Brain pericyte (primary cell): ENCODE measurements at places on chromosomes 3 and 15.

GRCh38 chr15:50837256-50837770, 71.2 kb upstream of the AP4E1 start:
- DNase-seq: no peak

- DNase-seq: no peak
Measured at GRCh38 chr15:39031596-39031995, 467.0 kb upstream of the RASGRP1 start.

DNA sequence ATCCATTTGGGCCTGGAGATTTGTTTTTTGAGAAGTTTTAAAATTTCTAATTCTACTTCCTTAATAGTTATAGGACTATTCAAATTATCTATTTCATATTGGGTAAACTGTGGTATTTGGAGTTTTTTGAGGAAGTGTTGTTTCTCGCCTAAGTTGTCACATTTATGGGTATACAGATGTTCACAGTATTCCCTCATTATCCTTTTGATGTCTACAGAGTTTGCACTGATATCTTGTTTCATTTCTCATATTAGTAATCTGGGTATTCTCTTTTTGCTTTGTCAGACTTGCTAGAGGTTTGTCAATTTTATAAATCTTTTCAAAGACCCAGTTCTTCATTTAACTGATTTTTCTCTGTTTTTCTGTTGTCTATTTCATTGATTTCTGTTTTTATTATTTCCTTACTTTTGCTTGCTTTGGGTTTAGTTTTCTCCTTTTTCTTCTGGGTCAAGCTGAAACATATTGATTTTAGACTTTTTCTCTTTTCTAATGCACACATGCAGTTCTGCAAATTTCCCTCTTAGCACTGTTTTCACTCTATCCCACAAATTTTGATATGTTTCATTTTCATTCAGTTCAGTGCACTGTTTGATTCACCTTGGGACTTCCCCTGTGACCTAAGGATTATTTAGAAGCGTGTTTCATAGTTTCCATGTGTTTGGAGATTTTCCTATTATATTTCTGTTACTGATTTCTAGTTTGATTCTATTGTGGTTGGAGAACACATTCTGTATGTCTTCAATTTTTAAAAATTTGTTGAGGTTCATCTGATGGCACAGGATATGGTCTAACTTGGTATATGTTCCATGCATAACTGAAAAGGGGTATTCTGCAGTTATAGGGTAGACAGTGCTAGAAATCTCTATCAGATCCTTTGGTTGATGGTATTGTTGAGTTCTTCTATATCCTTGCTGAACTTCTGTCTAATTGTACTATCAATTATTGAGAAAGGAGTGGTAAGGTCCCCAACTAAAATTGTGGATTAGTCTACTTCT, 79.6 kb downstream of the SUMF1 start:
- no peak for DNase-seq

GRCh38 chr3:121330634-121331033, 215.2 kb downstream of the POLQ start:
- DNase-seq: no peak

DNA sequence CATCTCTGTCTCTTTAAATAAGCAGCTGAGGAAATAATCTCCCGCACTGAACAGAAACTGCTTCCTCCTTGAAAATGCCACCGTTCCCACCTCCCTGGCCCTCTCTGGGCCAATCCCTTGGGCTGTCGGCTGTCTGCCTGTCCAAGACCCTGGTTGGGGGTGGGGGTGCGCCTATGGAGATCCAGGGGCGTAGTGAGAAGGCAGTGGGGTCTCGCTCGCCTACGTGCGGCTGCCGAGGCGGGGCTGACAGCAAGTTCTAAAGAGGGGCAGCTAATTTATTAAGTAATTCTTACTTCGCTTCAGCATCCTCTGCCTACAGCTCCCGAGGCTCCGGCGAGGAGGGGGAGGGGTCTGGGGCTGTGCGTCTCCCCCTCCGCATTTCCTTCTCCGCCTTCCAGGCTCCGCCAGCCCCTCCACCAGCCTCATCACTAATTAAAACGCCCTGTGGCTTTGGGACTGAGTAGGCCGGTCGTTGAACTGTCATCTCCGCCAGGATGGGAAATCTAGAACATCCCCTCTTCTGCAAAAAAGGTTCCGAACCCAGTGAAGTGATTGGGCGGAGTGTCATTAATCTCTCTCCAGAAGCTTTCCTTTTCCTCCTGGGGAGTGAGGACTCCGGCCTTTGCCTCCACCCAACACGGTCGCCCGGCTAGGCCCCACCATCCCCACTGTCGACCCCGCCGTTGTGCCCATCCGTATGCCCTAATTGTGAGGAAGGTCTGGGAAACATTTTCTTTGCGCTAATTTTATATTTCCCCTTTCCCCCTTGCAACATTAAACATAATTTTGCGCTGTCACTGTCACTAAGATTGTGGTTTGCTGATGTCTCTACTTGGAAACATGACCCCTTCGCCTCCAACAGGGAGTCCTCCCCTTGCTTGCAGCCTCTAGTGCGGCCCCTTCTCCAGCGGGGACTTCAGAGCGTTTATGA, 16.9 kb downstream of the NR2F2 start:
- DNase-seq: no peak

- no peak for DNase-seq
Measured at GRCh38 chr3:169602482-169602881, 61.0 kb downstream of the MECOM start.

GRCh38 chr15:33086500-33087121, 107.9 kb downstream of the FMN1 start:
- no peak for DNase-seq

DNA sequence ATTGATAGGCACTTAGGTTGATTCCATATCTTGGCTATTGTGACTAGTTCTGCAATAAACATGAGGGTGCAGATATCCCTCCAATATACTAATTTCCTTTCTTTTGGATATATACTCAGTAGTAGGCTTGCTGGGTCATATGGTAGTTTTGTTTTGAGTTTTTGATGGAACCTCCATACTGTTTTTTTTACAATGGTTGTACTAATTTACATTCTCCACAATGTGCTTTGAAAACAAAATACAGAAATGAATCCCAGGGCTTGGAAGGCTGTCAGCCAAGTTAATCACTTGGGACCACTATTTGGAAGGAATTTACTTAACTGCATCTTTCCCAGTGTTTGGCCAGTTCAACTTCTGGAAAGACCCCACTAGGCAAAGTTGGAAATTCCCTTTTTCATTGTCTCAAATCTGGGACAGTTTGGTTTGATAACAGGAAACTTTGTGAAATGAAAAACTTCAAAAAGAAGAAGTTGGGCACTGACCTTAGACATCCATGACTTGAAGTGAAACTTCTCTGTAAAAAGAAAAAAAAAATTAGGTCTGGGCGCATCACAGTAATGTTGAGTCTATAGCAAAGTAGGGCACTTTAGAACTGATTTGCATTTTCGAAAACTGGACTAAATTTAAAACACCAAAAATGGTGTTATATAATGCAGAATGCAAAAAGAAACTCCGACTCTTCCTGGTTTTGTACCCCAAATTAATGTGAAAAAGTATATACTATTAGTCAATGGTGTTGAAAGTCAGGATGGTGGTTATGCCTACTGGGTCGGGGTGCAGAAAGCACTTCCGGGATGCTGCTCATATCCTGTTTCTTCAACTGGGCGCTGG, 6.0 kb downstream of the CTSH start:
- no peak for DNase-seq

- no peak for DNase-seq
Measured at GRCh38 chr3:23396746-23397145, 193.6 kb downstream of the UBE2E2 start.

GRCh38 chr3:126835472-126836219, 131.6 kb downstream of the CHCHD6 start:
- DNase-seq: no peak

DNA sequence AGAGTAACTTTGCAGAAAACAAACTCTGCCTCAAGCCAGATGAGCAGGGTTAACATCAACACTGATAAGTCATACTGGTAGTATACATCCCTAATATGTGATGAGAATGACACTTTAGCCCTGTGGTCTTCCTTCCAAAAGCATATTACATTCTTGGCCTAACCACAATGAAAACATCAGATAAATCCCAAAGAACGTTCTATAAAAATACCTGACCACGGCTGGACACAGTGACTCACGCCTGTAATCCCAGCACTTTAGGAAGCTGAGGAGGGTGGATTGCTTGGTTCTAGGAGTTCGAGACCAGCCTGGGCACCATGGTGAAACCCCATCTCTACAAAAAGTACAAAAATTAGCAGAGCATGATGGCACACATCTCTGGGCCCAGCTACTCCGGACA, 4.7 kb downstream of the TMCC1 start:
- peak; percentile 42 for DNase-seq

DNA sequence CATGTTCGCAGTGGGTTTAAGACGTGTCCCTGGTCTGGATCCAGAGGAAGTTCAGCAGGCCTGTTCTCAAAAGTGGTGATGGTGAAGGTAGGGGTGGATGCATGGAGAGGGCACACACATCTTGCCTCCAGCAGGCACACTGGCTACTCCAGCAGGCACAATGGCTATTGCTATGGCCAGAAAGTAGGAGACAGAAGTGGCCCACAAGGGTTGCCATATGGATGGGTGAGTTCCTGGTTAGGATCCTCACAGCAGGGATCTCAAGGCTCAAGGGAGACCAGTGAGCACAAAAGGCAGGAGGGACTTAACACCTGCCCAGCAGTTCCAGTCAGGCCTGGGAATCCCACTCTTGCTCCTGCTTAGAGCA, 107.9 kb downstream of the LRIG1 start:
- no peak for DNase-seq

GRCh38 chr15:55654561-55655031, 66.5 kb upstream of the PYGO1 start:
- DNase-seq: no peak

DNA sequence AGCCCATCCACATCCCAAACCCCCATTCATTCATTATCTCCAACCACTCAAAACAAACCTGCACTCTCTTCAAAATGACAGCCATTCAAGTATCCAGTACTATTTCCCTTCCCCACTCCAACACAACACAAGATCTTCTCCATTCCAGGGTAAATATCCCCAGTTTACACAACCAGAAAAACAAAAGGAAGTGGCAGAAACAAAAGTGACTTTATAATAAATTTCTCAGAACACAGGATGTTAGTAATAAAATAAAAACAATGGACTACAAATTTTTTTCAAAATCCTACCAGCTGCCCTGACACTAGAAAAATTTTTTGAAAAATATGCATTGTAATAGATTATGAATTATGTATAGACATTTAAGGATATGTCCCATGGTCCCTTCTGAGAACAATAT, 14.2 kb downstream of the CPA3 start:
- no peak for DNase-seq

DNA sequence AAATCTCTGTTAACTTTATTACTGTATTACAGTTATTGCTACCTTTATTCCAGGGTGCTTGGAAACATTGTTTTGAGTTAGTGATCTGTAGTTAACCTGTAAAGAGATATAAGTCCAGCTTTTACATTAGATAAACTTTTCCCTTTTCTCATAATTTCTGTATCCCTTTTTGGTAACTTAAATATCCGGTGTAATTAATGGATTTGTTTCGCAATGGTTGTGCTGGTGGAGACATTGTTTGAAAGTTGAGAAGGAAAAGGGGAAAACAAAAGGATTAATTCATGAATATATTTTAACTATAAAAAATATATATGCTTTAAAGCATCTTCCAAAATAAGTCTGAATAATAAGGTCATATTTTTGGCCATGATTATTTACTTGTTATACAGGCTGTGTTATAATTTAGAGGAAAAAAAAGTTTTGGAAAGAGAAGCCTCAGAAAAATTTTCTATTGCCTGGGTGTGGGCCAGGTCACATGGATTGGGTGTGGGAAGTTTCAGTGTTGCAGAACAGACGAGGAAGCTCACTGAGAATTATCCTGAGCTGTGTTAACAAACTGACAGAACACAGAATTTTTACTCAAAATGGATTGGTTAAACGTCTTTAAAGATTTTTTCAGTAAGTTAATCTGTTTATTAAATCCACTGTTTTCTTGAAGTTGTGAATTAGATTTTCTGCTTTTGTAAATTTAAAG, 27.7 kb upstream of the IL20RB start:
- no peak for DNase-seq

- DNase-seq: no peak
Measured at GRCh38 chr3:123667784-123668183, 82.9 kb upstream of the HACD2 start.

- no peak for DNase-seq
Measured at GRCh38 chr3:94596141-94596540, 533.3 kb downstream of the NSUN3 start.

GRCh38 chr3:188342991-188343732, 189.2 kb downstream of the LPP start:
- DNase-seq: no peak

DNA sequence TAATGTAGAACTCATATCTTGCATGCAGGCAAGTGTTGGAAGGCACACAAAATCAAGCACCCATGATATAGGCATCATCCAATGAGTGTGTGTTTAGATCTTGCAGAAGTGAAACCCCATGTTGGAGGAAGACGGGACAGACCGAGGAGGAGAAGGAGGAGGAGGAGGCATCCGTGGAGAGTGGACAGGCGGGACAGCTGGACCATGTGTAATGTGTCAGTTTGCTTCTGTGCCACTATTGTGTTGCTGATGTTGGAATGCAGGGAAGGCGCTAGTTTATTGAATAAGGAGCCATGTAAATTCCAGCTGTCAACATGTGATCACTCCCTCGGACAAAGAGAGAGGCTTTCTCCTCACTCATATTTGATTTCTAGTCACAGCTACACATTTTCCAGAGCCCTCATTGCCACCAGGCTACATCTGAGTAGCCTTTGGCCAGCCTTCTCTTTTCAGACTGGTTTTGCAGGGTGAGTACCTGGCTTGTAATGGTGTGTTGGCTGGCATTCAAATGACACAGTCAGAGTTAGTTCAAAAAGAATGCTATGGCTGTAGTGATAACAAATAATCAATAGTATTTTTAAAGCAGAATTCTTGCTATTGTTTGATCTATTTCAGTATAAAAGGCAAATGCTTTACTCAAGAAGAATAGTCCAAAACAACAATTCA, 1037.6 kb upstream of the NR2F2 start:
- no peak for DNase-seq

DNA sequence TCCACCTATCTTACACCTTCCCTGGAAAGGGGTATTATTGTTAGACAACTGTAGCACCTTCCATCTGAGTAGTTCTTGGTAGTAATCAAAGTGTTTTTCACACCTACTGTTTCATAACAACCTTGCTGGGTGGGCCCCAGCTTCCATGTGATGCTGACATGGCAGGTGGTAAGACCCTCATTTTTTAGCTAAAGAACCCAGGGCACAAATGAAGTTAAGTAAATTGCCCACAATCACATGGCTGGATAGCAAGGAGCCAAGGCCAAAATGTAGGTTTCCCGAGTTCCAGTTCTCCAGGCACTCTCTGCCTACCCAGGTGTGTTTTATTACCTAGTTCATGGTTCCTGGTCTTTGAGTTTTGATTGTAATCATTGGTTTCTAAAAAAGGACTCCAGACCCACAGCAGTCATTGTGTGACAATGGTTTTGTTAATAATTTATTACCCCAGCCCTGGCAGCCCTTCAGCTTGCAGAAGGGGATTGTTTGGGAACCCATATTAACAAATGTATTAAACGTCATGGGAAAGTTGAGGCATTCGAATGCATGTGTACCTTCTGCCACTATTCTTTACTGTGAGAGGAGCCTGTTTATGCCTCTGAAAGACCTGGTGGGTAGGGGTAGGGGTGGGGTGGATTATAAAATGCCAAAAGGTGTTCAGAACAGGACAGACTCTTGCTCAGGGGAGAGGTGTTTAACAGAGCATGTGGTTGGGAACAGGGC, 222.2 kb upstream of the BHLHE40 start:
- DNase-seq: no peak
